ENCODE measurements at places on chromosomes 2 and 18.

GRCh38 chr2:55109219-55109891 lies 59.1 kb upstream of the RTN4 start:
- no peak for DNase-seq

DNA sequence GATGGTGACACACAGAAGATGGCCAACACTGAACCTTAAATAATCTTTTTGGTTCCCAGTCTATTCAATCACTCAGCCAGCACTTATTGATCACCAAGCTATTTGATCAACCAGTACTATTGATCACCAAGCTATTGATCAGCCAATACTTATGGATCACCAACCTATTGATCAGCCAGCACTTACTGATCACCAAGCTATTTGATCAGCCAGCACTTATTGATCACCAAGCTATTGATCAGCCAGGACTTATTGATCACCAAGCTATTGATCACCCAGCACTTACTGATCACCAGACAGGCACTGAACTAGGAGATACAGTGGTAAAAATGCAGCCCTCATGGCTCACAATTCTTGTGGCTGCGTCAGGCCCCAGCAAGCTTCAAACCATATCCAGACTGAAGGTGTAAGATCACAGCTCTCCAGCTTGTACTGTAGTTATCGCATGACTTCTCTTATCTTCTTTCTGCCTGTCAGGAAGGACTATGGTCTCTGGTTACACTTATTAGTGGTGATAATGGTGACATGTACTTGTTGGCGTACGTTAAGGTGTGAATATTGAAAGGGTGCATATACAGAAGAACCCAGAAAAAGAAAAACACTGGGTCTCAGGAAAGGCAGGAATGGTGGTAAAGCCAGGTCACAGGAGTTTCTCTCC lies 18.4 kb upstream of the B3GNT2 start:
- DNase-seq, result no peak

- DNase-seq, result no peak
Observed at GRCh38 chr18:59040770-59041148, 98.9 kb upstream of the SEC11C start.

- DNase-seq, result no peak
Observed at GRCh38 chr2:1339388-1340140, 73.7 kb upstream of the TPO start.

DNA sequence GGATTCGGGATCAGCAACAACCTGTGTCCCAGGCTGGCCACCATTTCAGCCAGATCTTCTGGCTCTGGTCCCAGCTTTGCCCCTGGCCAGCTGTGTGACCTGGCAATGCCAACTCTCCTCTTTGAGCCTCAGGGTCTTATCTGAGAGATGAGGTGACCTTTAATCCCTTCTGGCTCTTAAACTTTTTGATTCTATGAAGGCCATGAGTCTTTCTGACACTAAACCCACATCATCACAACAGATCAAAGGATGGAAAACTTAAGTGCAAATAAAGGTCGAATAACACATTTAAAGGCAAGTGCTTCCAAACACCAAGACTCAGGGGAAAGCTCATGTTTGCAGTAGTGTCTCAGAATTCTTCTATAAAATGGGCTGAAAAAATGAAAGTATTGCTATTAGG lies 491.8 kb upstream of the NRP2 start:
- DNase-seq, result no peak

GRCh38 chr2:1788478-1788959 lies 44.2 kb upstream of the PXDN start:
- no peak for DNase-seq

GRCh38 chr2:137964066-137964858 lies at the start of gene HNMT:
Gene HNMT, plus strand, starts transcription at chr2:137964473. Its CDS starts 19 bp downstream, at chr2:137964492.
- DNase-seq, result peak; percentile 62

DNA sequence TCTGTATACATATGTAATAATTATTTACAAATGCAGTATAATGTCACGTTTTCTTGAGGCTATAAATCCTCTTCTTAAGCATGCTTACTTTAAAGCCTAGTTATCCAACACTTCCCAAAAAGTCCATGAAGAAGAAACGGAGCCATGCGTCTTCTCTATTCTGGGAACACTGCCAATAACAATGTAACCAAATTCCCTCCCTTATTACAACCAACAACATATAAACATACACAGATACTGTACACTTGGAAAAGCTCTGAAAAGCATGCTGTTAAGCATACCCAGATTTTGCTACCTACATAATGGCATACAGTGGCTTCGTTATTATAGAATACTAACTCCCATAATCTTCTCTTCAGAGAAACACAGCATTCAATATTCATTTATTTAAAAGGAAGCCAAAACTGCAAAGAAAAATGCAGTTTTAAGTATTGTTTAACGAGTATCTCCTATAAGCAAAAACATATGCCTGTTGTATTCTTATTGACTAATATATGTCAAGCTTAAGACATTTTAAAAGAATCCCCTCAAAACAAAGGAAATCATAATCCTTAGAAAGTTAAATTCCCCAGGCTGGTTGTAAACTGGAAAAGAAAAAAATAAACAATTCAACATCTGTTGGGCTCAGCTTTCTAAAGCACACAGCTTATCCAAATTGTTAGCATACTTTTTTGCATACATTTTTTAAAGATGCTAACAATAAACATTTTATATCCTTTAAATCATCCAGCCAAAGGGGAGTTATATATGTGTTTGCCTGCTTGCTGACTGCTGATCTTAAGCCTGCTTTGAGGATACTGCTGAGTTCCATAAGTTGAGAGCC lies 83.4 kb downstream of the SLC25A12 start:
- peak; percentile 44 for DNase-seq

DNA sequence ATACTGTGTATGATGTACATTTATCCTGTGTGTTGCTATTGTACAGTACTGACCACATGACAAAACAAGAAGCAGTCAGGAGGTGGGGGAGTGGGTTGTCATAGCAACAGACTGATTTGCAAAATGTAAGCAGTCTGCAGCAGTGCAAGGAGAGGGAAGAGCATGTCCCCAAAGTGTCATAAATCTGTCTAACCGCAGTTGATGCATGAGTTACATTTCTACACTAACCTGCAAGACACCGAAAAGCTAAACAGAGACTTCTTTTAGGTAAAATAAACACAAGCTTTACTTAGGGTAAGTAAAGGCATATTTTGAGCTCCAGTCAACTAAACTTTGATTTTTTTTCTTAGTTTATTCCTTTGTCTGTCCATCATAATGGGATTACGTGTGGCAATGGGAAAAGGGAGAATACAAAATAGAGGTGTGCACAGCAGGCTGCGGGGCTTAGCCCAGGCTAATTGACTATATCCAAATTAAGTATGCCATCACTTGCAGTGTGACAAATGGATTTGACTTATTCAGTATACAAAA lies 134.5 kb downstream of the MEIS1 start:
- peak; percentile 73 for DNase-seq

DNA sequence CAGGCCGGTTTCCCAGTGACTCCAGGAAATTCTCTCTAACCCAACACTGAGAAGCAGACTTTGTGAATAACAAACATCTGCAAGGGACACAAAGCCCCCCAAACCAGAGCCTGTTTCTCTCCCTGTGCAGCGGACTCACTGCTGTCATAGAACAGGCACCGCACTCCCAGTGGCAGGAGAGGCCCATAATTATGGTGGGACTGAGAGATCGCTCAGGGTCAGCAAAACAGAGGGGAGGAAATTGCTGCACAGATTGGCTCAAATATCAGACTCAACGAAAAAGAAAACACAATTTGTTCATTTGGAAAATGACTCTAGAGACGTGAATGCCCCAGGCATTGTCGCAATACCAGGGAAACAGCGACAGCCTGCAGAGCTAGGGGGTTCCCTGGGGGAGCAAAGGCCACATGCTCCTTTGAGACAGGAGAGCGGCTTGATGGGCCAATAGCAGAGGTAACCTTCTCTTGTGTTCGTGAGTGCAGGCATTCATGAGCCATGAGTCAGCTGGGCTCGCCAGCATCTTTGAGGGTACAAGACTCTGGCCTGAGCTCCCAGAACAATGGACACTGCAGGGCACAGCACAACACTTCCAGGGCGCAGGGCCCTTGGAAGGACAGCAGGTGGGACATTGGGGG lies 143.3 kb upstream of the KLHL29 start:
- DNase-seq, result no peak

DNA sequence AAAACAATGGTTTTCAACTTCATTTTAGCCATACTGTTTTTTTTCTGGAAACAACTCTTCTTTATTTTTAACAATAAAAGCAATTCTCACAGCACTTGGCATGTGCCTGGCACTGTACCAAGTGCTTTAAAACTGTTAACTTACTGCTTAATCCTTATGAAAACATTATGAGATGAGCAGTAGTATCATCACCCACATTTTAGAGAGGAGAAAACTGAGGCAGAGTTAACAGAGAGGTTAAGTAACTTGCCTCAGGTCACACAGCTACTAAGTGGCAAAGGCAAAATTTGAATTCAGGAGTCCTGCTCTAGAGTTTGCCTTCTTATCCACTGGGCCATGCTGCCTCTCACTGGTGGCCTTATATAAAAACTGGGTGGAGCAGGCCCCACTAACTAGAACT lies 23.2 kb downstream of the CTIF start:
- no peak for DNase-seq

GRCh38 chr2:130791617-130791939 lies 36.2 kb downstream of the AMER3 start:
- DNase-seq, result no peak

GRCh38 chr2:225598897-225599296 lies 199.4 kb downstream of the NYAP2 start:
- DNase-seq, result peak; percentile 4

- no peak for DNase-seq
Observed at GRCh38 chr2:7861910-7862702, 819.8 kb upstream of the ID2 start.

GRCh38 chr2:240906141-240906910 lies at the start of gene CROCC2:
Gene CROCC2, plus strand, starts transcription at chr2:240906336. Its CDS starts 178 bp downstream, at chr2:240906514.
- no peak for DNase-seq

- no peak for DNase-seq
Observed at GRCh38 chr2:159111346-159111927, 143.0 kb downstream of the TANC1 start.

DNA sequence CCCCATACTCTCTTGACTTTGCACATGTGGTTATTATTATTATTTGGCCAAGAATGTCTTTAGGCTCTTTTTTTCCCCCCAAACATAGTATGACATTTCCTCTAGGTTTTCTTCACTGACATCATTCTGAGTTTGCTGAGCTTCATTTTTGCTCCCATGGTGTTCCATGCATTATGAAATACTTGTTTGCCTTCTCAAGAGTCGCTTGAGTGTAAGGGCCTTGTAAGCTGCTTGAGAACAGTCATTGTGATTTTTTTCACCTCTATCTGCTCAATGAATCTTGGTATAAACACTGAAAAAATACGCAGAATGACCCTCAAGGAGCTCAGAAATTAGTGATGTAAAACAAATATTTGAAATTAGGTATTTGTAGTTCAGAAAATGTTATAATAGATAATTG lies 688.9 kb downstream of the CNTNAP5 start:
- DNase-seq, result no peak

GRCh38 chr2:186255823-186256222 lies 230.2 kb upstream of the ZC3H15 start:
- no peak for DNase-seq

- no peak for DNase-seq
Observed at GRCh38 chr2:46246790-46247189, 50.4 kb upstream of the EPAS1 start.

DNA sequence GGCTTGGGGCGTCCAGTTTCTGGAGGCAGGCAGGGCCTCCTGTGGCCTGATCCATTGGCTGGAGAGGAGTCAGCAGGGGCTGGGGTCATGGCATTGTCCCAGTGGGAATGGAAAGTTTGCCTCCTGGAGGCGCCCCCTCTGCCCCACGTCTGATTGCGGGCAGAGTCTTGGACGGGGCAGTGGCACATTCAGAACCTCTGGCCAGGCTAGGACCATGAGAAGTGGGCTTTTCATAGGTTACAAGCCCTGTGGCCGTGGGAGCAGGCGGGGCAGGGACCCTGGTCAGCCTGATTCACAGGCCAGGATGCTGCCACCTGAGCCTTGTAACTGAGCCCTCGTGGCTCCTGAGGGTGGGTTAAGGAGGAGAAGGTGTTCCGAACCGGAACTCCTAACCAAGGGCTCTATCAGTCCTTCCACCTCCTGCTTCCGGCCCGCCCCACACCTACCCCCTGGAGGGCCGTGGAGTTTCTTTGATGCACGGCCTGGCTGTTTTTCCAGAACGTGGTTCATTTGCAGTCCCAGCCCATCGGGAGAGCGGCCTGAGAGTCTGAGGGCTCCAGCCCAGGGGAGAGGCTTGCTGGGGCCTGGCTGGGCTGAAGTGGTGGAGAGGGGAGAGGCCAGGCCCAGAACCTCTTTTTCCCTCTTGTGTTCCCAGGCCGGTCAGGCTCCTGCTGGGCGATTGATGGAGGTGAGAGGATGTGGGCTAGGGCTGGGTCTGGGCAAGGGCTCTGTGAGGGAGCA lies 43.9 kb upstream of the PLB1 start:
- DNase-seq, result no peak

DNA sequence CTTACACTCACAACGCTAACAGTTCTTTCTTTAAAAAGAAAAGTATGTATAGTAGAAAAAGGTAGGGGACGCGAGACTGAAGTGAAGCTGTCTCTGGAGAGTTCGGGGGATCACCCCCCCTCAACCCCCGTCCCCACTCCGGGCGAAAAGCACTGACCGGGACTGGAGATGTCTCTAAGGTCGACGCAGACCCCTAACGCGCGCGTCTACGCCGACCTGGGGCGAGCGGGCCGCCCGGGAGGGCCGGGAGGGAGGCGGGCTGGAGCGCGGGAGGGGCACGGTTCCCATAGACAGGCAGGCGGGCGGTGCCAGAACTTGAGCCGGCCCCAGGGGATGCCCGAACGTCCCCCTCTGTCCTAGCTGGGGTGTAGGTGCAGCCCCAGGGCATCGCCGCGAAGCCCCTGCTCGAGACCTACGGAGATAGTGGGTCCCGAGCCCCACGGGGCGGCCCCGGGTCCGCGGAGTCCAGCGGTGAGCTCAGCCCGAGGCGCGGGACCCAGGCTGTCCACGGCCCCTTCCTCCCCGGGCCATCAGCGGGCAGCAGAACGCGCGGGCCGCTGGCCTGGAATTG lies 82.2 kb downstream of the CHRNA1 start:
- DNase-seq, result no peak

DNA sequence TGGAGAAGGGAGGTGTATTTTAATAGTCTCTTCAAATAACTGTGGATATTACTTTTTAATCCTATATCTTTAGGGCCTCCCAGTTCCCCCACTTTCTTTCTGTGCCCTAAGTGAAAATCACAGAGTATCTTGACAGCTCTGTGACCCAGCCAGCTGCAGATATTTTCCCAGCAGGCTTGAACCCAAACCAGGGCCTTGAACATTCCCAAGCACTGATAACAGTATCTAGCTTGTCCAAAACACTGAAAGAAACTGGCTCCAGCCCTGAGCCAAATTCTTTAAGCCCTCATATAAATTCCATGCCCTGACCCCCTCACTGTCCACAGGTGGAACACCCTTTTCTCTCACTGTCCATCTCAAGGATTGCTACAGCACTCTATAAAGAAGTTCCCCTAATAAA lies 388.1 kb upstream of the CHAC2 start:
- DNase-seq, result no peak

DNA sequence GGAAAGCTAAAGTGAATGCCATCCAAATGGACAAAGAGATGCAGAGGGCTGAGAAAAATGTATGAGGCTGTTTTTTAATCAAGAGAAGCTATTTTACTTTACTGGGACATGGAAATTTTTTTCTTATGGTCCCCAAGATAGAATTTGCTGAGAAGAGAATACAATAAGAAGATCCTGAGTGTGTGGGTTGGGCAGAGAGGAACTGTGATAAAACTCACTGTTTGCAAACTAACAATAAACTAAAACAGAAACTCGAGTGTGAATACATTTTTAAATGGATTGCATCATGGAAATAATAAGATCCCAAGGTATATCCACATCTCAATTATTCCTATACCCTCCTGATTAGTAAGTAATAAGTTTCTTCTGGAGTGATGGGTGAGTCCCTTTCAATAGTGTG lies 4.4 kb downstream of the NEB start:
- no peak for DNase-seq
